ENCODE measurements at places on chromosomes 6 and 20.

- no peak for DNase-seq
Measured at GRCh38 chr20:43040427-43040826, 149.3 kb downstream of the PTPRT start.

- no peak for DNase-seq
Measured at GRCh38 chr6:26439151-26440125, 866 bp upstream of the BTN3A3 start.

- peak; percentile 50 for DNase-seq
Measured at GRCh38 chr20:41476013-41476441, 109.4 kb upstream of the EMILIN3 start.

- no peak for DNase-seq
Measured at GRCh38 chr6:117783279-117783678, 108.0 kb downstream of the NUS1 start.

- DNase-seq = no peak
Measured at GRCh38 chr6:87483929-87484328, 11.2 kb downstream of the SLC35A1 start.
